ENCODE measurements at places on chromosomes 16 and 17.

GRCh38 chr16:70736465-70737376, 50.9 kb upstream of the MTSS2 start:
- DNase-seq, result no peak

- DNase-seq, result no peak
Observed at GRCh38 chr17:55845385-55845784, 94.5 kb downstream of the PCTP start.

DNA sequence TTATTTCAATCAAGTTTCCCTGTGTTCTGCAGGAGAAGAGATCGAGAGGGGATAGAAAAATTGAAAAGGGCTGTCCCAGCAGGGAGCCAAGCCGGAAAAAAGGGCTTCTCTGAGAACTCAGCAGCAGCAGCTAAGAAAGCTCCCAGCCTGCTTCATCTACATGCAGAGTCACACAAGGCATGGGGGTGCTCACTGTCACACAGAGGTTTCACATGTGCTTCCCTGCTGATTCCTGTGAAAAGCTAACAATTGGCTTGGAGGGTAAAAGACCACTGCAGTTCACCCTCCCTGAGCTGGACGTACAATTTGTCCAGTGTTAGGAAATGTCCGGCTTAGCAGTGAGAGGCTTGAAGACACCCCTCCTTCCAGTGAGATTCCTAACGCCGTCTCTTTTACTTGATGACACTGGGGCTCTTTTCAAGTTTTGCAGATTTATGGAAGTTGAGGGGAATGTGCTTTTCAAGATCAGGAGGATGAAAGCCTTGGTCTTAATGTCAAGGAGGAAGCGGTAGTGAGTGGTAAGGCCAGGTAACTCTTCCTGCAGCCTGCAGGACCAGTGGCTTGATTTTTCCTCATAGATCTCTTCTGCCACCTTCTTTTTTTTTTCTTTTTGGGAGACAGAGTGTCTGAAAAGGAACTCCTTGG, 85.6 kb downstream of the WNT3 start:
- no peak for DNase-seq

DNA sequence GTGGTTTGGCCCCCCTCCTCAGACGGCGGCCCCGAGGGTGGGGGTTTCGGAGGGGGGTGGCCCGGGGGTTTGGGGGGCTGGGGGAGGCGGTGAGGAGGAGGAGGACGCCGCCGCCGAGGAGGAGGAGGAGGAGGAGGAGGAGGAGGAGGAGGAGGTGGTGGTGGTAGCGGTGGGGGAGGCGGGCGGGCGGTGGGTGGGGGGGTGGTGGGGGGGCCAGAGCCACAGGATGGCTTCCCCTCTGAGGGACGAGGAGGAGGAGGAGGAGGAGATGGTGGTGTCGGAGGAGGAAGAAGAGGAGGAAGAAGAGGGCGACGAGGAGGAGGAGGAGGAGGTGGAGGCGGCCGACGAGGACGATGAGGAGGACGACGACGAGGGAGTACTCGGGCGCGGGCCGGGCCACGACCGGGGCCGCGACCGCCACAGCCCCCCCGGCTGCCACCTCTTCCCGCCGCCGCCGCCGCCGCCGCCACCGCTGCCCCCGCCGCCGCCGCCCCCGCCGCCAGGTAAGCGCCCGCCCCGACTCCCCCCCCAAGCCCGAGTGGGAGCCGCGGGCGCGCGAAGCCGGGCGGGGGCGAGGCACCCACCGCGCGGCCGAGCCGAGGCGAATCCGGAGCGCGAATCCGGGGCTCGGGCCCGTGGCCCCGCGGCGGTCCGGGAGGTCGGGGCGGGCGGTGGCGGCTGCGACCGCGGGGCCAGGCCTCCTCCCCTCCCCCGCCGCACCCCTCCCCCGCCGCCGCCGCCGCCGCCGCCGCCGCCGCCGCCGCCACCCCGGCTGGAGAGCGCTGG, 3.8 kb upstream of the CHD3 start:
- DNase-seq, result no peak

GRCh38 chr17:16662936-16663335, 9.3 kb upstream of the ZNF624 start:
- no peak for DNase-seq

DNA sequence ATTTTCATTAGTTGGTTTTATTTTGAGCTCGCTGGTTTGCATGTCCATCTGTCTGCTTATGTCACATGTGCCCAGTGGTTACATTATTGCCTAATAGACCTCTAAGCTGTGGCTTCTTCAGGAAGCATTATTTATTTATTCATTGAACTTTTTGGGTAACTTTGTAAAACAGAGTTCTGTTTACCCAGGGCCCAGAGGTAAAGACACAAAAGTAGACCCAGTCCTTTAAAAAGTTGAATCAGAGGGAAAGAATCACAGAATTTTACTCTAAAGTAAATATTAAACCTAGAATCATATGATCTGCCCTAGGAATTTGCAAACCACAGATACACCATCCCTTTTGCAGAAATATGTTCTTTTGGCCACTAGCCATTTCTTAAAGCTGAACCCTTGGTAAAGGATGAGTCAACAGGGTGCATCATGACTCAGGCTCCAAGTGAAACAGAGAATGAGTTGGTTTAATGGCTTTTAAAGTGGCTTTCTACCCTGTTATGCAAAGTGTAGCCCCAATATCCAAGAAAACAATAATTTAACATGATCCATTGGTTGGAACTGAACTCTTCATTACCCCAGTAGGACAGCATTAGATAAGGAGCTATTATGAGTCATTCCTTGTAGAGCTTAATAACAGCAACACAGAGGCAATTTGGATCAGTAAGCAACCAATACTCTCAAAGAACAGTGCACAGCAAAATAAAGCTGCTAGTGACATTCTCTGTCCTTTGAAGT, 236.3 kb downstream of the KCNJ2 start:
- no peak for DNase-seq

DNA sequence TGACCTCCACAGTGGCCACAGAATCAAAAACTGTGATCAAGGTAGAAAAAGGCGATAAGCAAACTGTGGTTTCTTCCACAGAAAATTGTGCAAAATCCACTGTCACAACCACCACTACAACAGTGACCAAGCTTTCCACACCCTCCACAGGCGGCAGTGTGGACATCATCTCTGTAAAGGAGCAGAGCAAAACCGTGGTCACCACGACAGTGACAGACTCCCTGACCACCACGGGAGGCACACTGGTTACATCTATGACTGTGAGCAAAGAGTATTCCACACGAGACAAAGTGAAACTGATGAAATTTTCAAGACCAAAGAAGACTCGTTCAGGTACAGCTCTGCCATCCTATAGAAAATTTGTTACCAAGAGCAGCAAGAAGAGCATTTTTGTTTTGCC, 83.6 kb downstream of the C17orf58 start:
- DNase-seq, result no peak

- no peak for DNase-seq
Observed at GRCh38 chr16:1443403-1443973, 868 bp downstream of the CCDC154 start.

All from D721Med (cell line).